ENCODE measurements at places on chromosomes 2 and 18. TPM values are rescaled to one million over a fixed set of nuclear protein-coding genes. Genes with fewer than 3 reads are reported as not detected.

GRCh38 chr2:235843591-235844395, 324.4 kb downstream of the GBX2 start:
- no peak for DNase-seq

- DNase-seq: no peak
Observed at GRCh38 chr2:7771781-7772180, 854.6 kb downstream of the RNF144A start.

DNA sequence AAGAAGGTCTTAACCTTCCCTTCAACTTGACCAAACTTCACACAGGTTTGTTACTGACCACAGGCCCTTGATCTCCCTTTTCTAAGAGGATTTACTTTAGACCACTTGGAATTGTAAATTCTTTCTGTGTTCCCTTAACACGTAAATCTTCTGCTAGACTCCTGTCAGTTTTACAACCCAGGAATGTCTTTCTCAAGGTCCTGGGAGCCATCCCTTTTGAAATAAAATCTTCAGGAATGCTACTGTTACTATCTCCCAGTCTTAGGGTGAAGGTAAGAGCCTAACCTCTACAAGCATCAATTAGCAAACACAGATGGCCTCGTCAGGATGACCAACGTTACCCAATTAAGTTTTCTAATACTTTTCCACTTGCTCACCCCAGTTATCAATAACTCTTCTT, 182.7 kb downstream of the NRXN1 start:
- no peak for DNase-seq

- DNase-seq: no peak
Observed at GRCh38 chr2:219739866-219740440, 112.5 kb downstream of the SLC4A3 start.

GRCh38 chr2:100821255-100821910, 1.4 kb downstream of the NPAS2 start:
- no peak for DNase-seq

DNA sequence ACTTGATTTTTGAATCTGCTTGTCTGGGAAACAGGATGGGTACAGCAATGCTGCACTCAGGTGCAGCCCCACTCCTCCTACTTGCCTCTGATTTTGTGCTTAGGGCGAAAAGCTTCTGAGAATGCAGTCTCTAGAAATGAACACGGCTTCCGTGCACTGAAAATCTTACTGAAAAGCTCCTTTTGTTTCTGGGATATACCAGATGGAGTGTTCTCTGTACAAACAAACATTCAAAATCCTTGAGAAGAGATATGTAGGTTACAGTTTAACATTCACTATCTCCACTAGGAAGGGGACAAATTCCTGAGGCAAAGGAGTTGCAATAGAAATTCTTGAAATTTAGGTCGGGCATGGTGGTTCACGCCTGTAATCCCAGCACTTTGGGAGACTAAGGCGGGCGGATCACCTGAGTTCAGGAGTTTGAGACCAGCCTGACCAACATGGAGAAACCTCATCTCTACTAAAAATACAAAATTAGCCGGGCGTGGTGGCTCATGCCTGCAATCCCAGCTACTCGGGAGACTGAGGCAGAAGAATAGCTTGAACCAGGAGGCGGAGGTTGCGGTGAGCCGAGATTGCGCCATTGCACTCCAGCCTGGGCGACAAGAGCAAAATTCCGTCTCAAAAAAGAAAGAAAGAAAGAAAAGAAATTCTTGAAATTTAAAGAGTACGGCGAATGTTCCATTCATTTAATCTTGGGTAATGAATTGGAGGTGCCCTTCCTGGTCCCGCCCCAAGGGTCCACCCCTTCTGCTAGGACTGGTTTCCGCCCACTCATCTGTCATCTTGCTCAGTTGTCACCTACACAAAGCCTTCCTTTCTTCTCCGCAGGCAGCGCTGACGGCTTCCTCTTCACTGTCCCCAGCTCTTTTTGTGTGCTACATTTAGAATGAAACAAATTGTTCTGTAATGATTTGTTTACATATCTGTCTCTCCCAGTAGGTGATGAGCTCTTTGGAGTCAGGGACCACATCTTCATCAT, 92.4 kb downstream of the SOCS6 start:
- DNase-seq: no peak

DNA sequence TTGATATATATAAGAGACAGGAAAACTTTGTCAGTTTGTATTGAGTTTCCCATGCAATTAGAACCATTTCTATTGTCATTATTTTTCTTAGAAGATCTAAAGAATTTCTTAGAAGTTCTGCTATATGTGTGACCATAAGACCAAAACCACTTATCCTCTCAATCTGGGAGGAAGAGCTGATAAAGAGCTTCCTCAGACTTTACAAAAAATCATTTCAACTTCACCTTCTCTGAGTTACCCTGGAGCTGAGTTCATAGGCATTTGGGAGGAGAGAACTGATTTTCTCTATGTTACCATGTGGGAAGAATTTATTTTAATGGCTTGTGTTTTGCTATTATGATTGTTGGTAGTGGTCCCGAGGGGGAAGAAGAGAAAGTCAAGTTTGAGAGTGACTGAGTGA, 329.3 kb downstream of the GPD2 start:
- no peak for DNase-seq

GRCh38 chr2:208074610-208075356, 49.5 kb upstream of the PLEKHM3 start:
- no peak for DNase-seq

The ST8SIA3 gene
- under 0.01 TPM for polyA plus RNA-seq

DNA sequence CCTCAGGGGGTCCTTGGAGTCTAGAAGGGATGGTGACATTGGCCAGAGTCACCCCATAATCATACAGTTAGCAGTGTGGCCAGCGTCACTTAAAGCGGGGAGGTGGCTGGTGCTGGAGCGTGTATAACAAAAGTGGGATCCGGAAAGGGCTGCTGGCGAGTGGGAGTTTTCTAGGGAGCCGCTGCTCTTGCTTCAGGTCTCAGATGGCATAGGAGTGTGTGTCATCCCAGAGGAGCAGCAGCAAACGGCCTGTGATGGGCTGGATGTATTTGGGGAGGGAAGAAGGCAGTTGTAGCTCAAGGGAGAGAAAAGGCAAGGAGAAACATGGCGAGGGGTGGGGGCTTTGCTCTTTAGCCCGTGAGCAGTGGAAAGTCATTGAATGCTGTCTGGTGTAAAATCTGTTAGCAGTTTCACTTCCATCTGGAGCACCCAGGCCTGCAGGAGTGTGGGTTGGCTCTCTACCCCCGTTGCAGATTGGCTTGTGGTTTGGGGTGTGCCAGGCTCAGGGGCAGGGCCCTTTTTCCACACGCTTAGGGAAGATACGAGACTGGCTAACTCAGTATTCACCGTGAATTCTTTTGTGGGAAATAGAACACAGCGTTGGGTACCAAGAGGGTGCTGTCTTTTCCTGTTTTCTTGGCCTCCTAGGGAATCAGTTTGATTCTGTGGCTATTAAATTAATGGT, 120.5 kb downstream of the AGAP1 start:
- peak; percentile 63 for DNase-seq

The NEMP2 gene
- polyA plus RNA-seq: 0.88 TPM

DNA sequence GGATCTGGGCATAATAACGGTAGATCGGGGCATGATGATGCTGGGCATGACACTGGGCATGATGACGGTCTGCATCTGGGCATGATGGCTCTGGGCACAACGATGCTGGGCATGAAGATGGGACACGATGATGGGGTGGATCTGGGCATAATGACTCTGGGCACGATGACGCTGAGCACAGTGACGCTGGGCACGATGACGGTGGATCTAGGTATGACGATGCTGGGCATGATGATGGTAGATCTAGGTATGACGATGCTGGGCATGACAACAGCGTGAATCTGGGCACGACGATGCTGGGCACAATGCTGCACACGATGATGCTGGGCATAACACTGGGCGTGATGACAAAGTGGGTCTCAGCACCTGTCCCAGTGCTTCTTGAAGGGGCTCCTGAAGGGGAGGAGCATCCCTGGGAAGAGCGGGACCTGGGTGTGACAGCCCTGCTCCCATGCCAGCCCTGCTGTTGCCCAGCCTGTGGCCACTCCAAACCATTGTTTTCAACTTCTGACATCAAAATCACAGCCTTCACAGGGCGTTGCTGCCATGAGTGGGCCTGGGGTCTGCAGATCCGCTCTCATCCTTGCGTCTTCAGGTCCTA, 30.4 kb upstream of the ALLC start:
- DNase-seq: no peak

- peak; percentile 97 for DNase-seq
Observed at GRCh38 chr2:24046930-24047702, at the start of gene WDCP. TSS of gene WDCP (minus strand) at chr2:24047391. CDS start at chr2:24039494, 7,897 bp downstream.

The CBLN2 gene
- polyA plus RNA-seq: not detected
